ENCODE measurements at places on chromosomes 5 and 9.

DNA sequence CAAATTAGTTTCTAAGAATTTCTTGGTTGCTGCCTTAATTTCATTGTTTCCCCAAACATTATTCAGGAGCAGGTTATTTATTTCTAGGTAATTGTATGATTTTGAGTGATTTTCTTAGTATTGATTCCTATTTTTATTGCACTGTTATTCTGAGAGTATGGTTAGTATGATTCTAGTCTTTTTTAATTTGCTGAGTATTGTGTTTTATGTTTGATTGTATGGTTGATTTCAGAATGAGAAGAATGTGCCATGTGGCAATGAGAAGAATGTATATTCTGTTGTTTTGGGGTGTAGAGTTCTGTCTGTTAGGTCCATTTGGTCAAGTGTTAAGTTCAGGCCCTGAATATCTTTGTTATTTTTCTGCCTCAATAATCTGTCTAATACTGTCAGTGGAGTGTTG, 27.1 kb downstream of the LOX start:
- no peak for DNase-seq

- DNase-seq: peak; percentile 17
Observed at GRCh38 chr9:98808411-98808815, 943 bp downstream of the GALNT12 start.

GRCh38 chr5:172370648-172371545, 83.4 kb downstream of the SH3PXD2B start:
- peak; percentile 7 for DNase-seq

DNA sequence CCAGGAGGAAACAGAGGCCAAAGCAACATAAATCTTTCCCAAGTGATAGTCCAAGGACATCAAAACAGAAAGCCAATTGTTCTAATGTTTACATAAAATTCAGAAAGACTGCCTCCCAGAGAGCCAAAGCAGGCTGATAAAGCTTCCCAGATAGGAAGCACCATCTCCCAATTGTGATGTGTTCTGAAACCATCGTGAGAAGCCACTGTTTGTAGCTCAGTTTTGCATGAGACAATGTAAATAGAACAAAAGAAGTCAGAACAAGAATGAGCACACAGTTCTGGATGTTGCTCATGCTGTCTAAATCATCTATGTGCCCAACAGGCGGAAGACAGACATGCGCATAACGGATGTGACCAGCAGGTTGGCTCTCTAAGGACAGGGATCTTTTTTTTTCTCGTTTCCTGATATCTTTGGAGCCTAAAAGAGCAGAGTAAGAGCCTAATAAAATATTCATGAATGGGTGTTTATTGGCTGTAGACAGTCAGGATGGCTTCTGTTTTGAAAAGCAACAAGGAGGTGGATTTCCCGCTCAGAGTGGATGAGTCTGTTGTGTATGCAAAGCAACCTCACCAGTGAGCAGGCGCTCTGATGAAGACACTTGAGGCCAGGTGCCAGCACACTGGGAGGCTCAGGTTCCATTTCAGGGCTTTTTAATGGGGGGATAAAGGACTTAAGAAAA, 113.6 kb downstream of the GNA14 start:
- DNase-seq: no peak

DNA sequence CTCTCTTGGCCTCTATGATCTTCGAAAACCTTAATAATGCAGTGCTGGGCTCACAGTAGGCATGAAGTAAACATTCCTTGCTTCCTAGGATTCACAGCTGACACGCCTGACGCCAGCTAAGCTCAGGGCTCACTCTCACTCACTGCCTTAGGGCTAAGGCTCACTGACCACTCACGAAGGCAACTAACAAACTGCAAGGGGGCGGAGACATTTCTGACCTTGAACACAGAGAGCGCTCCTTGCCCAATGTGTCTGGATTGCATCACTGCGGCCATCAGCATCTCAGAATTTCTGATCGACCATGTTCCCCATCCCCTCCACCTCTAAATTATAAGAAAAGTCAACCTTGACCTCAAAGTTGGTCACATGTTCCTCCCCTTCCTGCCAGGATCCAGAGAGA, 372.6 kb downstream of the EBF1 start:
- DNase-seq: no peak

- DNase-seq: no peak
Observed at GRCh38 chr9:133167096-133167730, 3.5 kb upstream of the GBGT1 start.

Measured in stimulated activated naive CD8-positive, alpha-beta T cell treated with anti-CD3 and anti-CD28 coated beads, Interleukin-15, amount 100 ng/mL, for 72 hours (primary cell).